ENCODE measurements at places on chromosomes 3 and 15. TPM values are rescaled to one million over a fixed set of nuclear protein-coding genes. Genes with fewer than 3 reads are reported as not detected.

The SI gene
- total RNA-seq: not detected

The PLA2G4F gene
- total RNA-seq: not detected

The CRABP1 gene
- not detected for total RNA-seq

The RABL3 gene
- 46.0 TPM for total RNA-seq

The ADGRG7 gene
- total RNA-seq: not detected

The CX3CR1 gene
- 0.37 TPM for total RNA-seq
